Endothelial cell of coronary artery (primary cell): ENCODE measurements at places on chromosomes 1 and 21. TPM values are rescaled to one million over a fixed set of nuclear protein-coding genes. Genes with fewer than 3 reads are reported as not detected.

The FCRL5 gene
- total RNA-seq = not detected in 2 replicates

The PLA2G2F gene
- total RNA-seq = not detected in 2 replicates

The SPRR1B gene
- not detected in 2 replicates for total RNA-seq

The TGFB2 gene
- 6.2 and 56.2 TPM in 2 replicates for total RNA-seq

The FTCD gene
- total RNA-seq = 0.09 and 0.18 TPM in 2 replicates

The PRAMEF17 gene
- not detected in 2 replicates for total RNA-seq

The FAM110D gene
- 2.5 and 4.0 TPM in 2 replicates for total RNA-seq

The FAM167B gene
- total RNA-seq = 1.7 and 9.8 TPM in 2 replicates
